Hematopoietic multipotent progenitor cell treated with erythropoietin and hydrocortisone succinate and interleukin-3 and kit ligand, for 8 days (in vitro differentiated cells): ENCODE measurements at places on chromosomes 6 and 20.
A peak's percentile ranks its signal among the peaks of the same experiment; 100 is the strongest.

DNA sequence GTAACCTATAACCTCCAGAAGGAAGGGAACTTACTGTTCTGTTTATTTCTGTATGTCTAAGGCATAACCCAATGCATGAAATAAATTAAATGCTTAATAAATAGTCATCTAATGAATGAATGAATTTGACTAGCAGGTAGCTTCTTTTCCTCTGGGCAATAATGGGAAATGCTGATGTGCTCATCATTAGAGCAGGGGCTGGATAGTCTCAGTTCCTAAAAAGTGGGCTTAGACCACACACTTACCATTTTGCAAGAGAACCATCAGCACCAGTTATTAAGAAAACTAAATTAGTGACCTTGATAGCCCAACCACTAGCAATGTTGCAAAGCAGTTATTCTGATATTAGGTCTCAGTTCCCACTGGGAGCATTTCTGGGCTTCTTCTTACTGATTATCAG lies 449.7 kb downstream of the CDC5L start:
- DNase-seq, result no peak

DNA sequence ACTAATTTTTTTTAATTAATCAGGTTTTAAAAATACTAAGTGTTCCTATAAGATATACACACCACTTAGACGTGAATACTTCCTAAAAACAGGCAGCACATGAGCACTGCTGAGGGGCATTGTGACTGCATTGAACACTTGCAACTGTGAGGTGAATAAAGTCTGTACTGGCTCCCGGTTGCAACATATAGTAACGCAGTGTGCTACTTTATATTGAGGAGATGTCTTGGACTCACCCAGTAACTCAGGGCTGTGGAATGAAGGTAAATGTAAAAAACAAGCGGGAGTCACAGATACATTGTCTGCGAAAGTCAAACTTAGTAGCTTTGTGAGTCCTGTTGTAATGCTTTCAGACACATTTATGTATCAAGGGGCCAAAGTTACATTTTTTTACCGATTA lies 17.0 kb upstream of the HLA-A start:
- DNase-seq, result no peak

DNA sequence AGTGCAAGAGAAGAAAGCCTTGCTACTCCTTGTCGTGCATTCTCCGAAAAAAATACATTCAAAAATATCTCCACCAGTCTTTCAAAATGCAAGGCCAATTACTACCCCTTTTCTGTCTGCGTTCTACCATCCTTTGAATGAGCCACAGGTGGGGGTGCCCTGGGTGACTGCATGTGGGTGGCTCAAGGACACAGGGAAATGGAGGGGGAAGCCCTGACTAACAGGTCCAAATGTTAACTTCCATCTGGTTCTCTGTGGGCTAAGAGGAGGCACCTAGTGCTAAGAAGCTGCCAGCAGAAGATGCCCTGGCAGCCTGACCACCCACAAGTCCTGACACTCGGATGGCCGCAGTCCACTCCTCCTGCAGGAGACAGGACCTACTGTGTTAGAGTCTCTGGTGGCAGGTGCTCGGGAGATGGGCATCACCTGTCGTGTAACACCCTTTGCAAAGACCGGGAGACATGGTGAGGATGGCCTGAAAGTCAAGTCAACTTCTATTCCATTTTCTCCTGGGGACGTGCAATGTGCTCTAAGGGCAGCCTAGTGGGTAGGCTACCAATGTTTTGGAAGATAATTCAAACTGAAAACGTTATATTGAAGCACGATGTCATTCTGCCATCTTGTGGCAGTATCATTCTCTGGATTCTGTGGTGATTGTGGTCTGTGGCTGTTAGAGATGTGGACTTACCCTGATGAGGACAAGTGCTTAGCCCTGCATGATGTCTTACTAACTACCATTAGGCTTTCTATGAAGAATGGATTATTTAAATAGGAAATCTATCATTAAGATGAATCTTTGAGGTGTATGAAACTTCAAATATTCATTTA lies 27.4 kb upstream of the IGF2R start:
- peak; percentile 56 for DNase-seq

GRCh38 chr6:31617010-31617409 lies 2.0 kb downstream of the AIF1 start:
- DNase-seq, result no peak

DNA sequence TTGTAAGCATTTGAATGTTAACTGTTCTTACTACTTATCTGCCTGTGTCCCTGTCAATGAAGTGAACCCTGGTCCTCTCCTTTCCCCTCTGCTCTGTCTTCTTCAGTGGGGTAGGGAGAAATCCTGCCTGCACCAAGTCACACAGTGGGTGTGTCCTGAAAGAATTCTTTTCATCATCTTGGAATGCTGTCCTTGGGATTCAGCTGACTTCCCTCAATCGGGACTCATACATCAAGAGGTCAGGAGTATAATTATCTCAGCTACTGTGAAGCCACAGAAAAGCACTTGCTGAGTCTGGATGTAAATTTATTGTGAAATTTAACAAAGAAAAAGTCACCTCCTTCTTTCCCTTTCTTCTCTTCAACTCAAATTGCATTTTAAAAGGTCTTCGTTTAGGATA lies 328.5 kb downstream of the SOX4 start:
- no peak for DNase-seq

GRCh38 chr6:71965404-71965803 lies 79.1 kb downstream of the RIMS1 start:
- no peak for DNase-seq

GRCh38 chr6:3226481-3227362 lies 731 bp downstream of the TUBB2B start:
- peak; percentile 47 for DNase-seq

GRCh38 chr6:75424618-75425548 lies 68.7 kb downstream of the FILIP1 start:
- DNase-seq, result no peak

GRCh38 chr6:137241481-137242038 lies 22.4 kb upstream of the IFNGR1 start:
- DNase-seq, result no peak

GRCh38 chr6:46053039-46053933 lies 37.6 kb upstream of the CLIC5 start:
- DNase-seq, result no peak

GRCh38 chr6:72642435-72642834 lies 20.6 kb downstream of the KCNQ5 start:
- DNase-seq, result no peak

GRCh38 chr20:53146201-53146891 lies 174.2 kb downstream of the TSHZ2 start:
- no peak for DNase-seq

DNA sequence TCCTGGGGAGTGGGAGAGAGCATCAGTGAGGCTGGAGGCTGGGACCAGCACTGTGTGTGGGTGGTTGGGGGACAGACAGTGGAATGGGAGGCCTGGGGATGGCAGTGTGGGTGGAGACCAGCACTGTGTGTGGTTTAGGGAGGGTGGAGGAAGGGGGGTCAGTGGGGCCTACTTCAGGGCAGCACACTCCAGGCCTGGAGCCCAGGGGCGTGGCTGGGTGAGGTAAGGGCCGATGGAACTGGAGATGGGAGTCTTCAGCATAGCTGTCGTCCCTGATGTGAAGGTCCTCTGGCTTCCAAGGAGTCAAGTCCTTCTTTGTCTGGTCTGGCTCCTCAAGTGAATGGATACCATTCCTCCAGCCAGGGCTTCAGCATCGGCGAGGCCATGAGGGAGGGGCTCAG lies 18.6 kb downstream of the KCNK17 start:
- peak; percentile 10 for DNase-seq

DNA sequence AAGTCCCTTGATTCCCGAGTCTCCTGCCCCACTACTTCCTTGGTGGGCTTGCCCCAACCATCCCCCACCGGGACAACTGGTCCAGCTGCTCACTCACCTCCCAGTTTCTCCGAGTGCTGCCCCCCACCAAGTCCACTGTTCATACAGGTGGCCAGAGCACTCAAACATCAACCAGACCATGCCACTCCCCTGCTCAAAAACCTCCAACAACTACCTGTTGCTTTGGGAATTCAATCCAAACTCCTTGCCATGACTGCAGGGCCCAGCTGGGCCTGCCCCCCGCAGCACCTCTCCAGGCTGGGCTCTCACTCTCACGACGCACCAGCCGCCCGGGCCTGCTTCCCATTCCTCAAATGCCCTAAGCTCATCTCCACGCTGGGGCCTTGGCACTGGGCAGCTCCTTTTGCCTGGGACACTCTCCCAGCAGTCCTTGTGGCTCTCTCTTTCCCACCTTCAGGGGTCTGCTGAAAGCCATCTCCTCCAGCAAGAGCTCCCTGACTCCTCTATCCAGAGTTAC lies 97.5 kb downstream of the NFATC2 start:
- DNase-seq, result no peak

DNA sequence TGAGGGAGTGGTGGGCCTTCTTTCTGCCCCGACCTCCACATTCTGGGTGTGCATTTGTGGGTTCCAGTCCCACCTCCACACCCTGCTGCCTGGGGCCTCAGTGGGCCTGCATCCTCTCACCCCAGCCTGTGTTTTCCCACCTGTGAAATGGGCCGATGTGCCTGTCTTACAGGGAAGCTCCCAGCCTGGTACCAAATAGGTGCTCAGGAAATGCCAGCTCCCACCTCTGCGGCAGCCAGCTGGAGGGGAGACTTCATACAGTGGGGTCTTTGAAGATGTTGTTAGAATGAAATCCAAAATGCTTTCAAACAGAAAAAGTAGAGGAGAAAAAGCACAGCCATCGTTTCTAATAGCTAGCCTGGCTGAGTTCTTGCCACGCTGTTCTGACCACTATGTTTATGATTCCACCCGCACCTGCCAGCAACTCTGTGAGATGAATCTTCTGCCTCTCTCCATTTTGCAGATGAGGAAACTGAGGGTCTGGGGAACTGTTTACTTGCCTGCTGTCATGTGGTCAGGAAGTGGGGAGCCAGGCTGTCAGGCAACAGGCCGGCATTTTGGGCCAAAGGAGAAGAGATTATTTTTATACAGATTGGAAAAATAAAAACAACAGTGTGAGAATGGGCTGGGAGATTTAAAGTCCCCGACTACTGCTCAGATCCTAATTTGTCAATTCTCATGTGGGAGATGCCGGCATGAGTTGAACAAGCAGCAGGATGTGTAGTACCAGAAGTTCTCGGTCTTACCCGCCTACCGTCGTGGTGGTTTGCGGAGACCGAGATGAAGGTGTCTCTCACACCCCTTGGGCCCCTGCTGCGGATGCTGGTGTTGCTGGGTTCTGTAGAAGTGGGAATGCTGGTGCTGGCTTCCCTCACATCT lies 4.6 kb downstream of the TMEM181 start:
- DNase-seq, result no peak

DNA sequence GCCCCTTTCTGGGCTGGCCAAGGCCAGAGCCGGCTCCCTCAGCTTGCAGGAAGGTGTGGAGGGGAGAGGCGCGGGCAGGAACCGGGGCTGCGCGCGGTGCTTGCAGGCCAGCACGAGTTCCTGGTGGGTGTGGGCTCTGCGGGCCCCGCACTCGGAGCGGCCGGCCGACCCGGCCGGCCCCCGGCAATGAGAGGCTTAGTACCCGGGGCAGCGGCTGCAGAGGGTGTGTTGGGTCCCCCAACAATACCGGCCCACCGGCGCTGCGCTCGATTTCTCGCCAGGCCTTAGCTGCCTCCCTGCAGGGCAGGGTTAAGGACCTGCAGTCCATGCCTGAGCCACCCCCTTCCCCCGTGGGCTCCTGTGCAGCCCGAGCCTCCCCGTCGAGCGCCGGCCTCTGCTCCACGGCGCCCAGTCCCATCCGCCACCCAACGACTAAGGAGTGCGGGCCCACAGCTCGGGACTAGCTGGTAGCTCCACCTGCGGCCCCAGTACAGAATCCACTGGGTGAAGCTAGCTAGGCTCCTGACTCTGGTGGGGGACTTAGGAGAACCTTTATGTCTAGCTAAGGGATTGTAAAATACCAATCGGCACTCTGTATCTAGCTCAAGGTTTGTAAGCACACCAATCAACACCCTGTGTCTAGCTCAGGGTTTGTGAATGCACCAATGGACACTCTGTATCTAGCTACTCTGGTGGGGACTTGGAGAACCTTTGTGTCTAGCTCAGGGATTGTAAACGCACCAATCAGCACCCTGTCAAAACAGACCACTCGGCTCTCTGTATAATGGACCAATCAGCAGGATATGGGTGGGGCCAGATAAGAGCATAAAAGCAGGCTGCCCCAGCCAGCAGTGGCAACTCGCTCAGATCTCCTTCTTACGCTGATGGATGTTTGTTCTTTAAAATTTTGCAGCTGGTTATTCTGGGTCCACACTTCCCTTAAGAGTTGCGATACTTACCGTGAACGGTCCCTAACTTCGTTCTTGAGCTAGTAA lies 167.4 kb upstream of the RREB1 start:
- no peak for DNase-seq

GRCh38 chr6:161828355-161828754 lies 554.5 kb upstream of the AGPAT4 start:
- no peak for DNase-seq

GRCh38 chr20:36645998-36646397 lies at the start of gene SLA2:
SLA2 (minus strand) TSS chr20:36646196; CDS start chr20:36641335, 4,861 bp downstream.
- peak; percentile 42 for DNase-seq

DNA sequence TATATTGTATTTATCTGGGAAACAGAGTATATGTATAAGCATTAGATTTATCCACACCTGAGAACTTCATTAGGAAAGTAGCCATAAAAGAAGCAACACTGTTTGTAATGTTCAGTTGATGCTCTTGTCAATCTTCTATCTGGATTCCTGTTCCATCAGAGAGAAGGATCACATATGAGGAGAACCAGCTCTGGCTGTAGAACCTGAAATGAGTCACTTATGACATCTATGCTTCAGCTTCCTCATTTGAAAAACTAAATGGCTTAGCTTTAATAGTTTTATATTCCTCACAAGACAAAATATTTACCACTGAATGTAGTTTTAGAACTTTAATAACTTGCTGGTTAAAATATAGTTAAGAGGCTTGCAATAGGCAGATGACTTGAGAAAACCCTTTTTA lies 144.7 kb downstream of the TASP1 start:
- no peak for DNase-seq

GRCh38 chr20:1187605-1188171 lies 2.9 kb upstream of the TMEM74B start:
- DNase-seq, result peak; percentile 80

DNA sequence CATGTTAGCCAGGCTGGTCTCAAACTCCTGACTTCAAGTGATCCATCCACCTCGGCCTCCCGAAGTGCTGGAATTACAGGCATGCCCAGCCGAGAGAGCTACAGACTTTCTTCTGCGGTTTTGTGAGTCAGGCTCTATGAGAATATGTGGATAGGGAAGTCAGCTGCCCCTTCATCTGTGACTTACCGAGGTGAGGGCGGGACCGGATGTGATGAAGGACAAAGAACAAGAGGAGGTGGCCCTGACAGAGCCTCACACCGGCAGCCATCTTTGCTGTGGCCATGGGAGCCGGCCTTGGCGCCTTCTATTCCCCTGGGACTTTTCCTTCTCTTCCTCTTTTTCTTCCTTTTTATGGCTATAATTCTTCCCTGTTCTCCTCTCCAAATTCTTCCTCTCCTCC lies 67.0 kb downstream of the IYD start:
- no peak for DNase-seq

DNA sequence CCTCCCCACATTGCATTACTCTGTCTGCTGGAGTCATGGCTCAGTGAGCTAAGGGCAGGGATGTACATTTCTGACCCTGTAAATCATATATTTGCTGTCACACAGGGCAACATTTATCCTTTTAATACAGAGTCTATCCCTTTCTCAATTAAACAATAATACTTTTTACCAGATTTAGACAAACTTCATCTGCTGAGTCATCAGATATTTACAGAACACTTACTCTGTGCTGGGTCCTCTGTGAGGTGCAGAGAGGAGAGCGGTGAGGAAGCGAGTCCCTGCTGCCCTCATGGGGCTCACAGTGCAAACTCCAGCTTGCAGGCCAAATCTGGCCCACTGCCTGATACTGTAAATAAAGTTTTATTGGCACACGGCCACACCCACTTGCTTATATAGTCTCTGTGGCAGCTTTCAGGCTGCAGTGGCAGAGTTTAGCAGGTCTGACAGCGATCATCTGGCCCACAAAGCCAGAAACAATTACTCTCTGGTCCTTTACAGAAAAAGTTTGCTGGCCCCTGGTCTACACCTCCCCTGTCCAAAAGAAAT lies 144.5 kb downstream of the CDH26 start:
- DNase-seq, result no peak
